ENCODE measurements at places on chromosomes 7 and 10. TPM values are rescaled to one million over a fixed set of nuclear protein-coding genes. Genes with fewer than 3 reads are reported as not detected.

- no peak for DNase-seq
Observed at GRCh38 chr7:152624228-152624627, 51.7 kb downstream of the XRCC2 start.

GRCh38 chr10:123428391-123428790 lies 237.8 kb upstream of the GPR26 start:
- no peak for DNase-seq

GRCh38 chr7:2049782-2050510 lies 182.8 kb downstream of the MAD1L1 start:
- no peak for DNase-seq

DNA sequence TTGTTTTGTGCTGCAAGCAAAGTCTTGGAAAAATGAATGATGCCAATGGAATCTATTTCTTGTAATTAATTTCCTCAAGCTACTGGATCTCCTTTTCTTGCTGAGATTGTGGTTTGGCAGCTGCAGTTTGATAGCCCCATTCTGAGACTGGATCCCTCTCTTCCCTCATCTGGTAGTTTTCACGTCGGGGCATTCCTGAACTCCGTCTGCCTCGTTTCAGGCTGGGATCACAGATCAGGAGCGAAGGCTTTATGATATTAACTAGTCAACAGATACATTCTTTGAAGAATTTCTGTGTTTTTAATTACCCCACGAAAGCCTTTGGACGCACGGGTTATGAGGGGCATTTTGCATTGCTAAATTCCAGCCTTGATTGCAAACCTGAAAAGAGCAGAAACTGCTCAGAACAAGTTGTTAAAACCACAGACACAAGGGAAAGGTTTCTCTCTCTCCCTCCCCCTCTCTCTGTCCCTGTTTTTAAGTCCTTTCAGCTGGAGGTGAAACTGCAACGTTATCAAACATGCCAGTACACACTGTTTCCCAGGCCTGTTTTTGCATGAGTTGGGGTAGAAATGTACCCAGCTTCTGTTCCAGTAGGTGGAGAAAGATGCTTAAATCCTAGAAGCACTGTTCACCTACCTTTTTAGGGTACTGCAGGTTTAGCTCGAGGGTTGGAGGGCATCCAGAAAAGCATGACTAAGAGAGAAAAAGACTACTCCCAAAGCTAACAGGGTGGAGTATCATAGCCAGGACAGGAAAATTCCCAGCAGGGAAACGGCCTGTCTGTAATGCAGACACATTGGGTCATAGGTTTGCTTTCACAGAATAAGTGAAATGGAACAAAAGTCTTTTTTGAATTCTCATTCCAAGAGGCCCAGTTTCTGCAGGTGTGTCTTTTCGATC lies 124.3 kb downstream of the CUX1 start:
- peak; percentile 60 for DNase-seq

DNA sequence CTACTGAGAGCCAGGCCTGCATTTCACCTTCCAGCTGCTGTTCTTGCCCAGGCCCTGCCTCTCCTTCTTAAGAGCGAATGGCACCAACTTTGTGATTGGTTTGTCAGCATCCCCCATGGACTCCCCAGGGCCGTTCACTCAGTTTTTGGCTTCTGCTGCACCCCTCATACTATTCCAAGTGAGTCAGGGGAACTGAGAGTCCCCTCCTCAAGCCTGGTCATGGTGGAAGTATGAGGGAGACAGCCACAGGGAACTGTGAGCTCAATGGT lies 62.4 kb upstream of the ANTXRL start:
- no peak for DNase-seq

GRCh38 chr10:57955076-57955475 lies 312.6 kb downstream of the IPMK start:
- peak; percentile 40 for DNase-seq

- DNase-seq, result peak; percentile 33
Observed at GRCh38 chr10:2509081-2509531, 558.2 kb upstream of the PFKP start.

The TMEM236 gene
- 0.13 TPM for total RNA-seq

The SLC35B4 gene
- total RNA-seq, result 29.2 TPM

The TLL2 gene
- 0.22 TPM for total RNA-seq

The LIPK gene
- total RNA-seq, result not detected
